Calu3 (cell line): ENCODE measurements at places on chromosomes 16 and 17.
A peak's percentile ranks its signal among the peaks of the same experiment; 100 is the strongest.

GRCh38 chr16:1884155-1884760 lies 12.3 kb upstream of the MEIOB start:
- DNase-seq: peak; percentile 56

DNA sequence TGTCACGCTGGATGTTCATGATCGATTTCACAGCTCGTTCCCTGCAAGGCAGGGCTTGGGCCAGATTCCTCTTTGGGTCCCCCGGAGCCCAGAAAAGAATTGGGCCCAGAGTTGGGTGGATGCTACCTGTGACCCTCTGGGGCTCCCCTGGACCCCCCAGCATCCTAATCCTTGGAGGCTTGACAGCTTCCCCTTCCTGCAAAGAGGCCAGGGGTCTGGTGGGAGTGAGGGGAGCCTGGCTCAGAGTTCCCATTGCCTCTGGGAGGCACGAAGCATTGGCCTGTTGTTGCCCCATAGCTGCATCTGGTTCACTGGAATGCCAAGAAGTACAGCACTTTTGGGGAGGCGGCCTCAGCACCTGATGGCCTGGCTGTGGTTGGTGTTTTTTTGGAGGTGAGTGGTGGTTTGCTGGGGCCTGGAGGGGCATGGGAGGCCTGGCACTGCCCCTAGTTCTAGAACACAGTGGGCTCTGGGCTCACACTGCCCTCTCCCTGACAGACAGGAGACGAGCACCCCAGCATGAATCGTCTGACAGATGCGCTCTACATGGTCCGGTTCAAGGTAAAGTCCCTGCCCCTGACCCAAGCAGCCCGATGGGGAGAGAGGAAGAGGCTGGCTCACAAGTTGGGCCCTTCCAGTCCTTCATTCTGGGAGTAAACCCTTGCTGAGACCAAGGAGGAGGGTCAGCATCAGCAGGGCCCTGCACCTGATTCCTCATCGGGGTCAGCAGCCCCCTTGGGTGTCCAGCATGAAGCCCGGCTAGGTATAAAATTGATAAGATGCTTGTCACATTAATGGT lies 7.2 kb downstream of the CA7 start:
- DNase-seq: no peak

DNA sequence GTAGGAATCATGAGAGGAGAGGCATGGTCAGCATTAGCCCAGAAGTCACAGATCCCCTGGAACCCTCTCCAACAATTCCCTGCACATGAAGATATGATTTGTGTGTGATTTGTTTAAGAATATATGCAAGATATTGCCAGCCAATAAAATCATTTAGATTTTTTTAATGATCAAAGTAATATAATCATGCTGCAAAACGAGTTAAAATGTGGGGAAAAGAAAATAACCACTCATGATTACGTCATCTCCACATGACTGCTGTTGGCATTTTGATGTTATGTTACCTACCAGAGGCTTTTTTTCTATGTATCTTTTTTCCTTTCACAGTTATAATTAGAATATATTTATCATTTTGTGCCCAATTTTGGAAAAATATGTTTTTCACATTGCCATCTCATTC lies 22.4 kb downstream of the SLC35G3 start:
- DNase-seq: no peak

GRCh38 chr16:75027520-75028300 lies 28.9 kb downstream of the ZNRF1 start:
- no peak for DNase-seq

- peak; percentile 46 for DNase-seq
These were observed 124.5 kb upstream of the ZFHX3 start for GRCh38 chr16:73172241-73172972.

GRCh38 chr16:84617041-84617790 lies 662 bp downstream of the COTL1 start:
- peak; percentile 41 for DNase-seq

- no peak for DNase-seq
These were observed 27.5 kb upstream of the HELZ start for GRCh38 chr17:67272312-67273047.

GRCh38 chr16:6407596-6407995 lies 925.0 kb upstream of the RBFOX1 start:
- no peak for DNase-seq

DNA sequence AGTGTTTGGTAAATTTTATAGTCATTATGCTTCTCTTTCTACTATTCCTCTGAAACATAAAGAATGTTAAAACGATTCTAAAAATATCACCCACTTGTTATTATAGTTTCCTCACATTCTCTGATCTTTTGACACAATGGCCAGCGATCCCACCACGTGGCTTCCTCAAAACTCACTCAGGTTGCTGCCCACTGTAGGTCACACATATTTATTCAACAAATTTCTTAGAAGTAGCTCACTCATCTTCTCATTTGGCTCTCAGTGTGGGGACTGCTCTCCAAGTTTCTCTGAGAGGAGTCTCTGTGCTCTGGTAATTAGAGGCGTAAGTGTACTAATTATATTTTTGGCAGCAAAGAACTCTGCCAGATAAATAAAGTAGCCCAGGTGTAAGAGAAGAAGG lies 465.4 kb downstream of the CDH11 start:
- DNase-seq: no peak

GRCh38 chr17:77106874-77107358 lies 33.9 kb upstream of the SEC14L1 start:
- DNase-seq: no peak

DNA sequence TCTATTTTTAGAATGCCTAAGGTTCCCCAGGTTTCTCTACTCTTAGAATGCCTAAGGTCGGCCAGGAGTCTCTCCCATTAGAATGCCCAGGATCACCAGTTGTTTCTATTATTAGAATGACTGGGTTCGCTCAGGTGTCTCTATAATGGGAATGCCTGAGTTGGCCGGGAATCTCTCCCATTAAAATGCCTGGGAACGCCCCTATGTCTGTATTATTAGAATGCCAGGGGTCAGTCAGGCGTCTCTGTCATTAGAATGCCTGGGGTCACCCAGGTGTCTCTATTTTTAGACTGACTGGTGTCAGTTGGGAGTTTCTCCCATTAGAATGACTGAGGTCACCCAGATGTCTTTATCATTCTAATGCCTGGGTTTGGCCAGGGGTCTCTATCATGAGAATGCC lies 2252.5 kb downstream of the TP53TG3F start:
- no peak for DNase-seq

GRCh38 chr16:2028620-2029220 lies 2.0 kb downstream of the NHERF2 start:
- no peak for DNase-seq

DNA sequence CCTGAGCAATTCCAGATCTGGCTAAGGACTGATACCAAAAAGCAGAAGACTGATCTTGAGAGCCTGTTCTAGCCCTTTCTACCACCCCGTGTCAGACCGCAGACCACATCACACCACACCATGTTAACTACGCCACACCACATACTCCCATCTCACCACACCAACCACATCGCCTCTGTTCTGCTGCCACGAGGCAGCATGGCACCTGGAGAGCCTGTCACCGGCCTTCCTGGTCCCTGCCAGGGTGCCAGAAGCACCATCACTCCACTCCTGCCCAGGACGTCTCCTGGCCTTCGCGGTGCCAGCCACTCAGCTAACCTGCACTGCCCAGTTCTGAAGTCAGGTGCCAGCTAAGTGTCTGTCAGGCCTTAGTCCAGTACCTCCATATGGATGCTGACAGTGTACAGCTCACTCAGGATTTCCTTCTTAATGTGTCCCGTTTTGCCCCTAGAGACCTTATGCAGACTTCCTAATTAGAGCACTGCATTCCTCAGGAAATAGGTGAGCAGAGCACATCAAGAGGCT lies 37.2 kb upstream of the BCAR1 start:
- no peak for DNase-seq

GRCh38 chr16:30144017-30144416 lies 21.0 kb upstream of the MAPK3 start:
- no peak for DNase-seq

DNA sequence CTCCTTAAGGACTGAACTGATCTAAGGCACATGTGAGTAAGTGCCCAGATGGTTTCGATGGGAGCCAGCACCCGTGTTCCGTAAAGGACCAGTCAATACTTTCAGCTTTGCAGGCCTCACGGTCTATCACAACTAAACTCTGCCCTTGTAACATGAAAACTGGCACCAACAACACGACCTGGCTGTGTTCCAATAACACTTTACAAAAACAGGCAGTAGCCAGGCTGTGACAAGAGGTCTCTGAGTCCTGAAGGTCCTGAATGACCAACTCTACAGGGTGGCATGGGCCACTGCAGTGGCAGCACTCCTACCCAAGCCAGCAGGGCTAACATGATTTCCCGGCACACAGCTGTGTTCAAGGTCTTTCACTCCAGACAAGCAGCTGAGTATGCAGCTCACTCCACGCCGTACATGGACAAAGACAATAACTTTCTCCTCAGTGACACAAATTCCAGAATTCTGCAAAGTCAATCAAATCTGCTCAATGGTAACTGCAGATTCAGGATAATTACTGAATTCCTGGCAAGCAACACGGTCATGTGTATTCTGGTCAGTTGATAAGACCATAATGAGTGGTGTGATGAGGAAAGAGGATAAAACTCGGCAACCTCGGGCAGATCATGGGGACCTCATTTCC lies 15.3 kb downstream of the NPLOC4 start:
- no peak for DNase-seq
